Activated T-cell treated with anti-CD3 and anti-CD28 coated beads for 48 hours (primary cell): ENCODE measurements at places on chromosomes 2 and 18.

DNA sequence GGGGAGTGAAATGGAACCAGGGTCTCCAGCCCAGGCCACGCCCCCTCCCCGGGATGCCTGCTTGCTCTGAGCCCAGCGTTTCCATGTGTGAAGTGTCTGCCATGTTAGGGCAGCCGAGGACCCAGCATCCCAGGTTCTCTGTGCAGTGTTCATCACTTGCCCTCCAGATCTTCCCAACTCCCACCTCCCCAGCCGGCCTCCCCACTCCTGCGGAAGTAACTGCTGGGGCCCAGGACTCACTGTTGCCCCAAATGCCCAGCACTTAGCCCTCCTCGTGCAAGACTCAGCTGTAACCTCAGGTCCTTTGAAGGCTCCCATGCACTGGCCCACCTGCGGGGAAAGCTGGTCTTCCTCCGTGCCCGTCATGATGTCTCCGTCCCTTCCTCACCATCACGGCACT is 9.7 kb upstream of the PXDN start:
- DNase-seq, result no peak

DNA sequence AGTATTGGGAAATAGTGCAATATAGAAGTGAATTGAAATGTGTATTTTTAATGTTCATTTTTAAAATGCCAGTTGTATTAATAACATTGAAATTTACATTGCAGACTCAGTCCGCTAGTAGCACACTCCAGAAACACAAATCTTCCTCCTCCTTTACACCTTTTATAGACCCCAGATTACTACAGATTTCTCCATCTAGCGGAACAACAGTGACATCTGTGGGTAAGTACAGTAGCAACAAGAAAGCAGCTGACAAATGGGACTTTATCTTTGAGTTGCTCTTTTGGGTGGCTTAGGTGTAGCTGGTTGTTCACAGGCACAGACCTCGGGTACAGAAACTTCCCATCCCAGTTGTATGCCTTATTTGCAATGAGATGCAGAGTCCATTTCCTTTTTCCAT is 118.2 kb upstream of the IL1R2 start:
- no peak for DNase-seq

- no peak for DNase-seq
Observed at GRCh38 chr2:36492216-36492945, 105.6 kb downstream of the FEZ2 start.

GRCh38 chr18:51437280-51438271 is 240.1 kb upstream of the MEX3C start:
- no peak for DNase-seq

DNA sequence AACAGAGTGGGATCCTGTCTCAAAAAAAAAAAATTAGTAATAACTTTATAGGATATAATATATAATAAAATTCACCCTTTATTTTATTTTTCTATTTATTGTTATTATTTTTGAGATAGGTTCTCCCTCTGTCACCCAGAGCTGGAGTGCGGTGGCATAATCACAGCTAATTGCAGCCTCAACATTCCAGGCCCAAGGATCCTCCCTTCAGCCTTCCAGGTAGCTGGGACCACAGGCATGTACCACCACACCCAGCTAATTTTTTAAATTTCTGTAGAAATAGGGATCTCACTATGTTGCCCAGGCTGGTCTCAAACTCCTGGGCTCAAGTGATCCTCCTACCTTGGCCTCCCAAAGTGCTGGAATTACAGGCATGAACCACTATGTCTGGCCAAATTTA is 958 bp downstream of the C2orf92 start:
- no peak for DNase-seq

GRCh38 chr2:139457873-139458272 is 677.7 kb upstream of the NXPH2 start:
- no peak for DNase-seq

- DNase-seq, result no peak
Observed at GRCh38 chr18:55768255-55768654, 180.3 kb upstream of the TCF4 start.

- DNase-seq, result no peak
Observed at GRCh38 chr18:58896734-58897508, 32.2 kb downstream of the ZNF532 start.

GRCh38 chr18:61883547-61883946 is 9.3 kb downstream of the RNF152 start:
- no peak for DNase-seq

DNA sequence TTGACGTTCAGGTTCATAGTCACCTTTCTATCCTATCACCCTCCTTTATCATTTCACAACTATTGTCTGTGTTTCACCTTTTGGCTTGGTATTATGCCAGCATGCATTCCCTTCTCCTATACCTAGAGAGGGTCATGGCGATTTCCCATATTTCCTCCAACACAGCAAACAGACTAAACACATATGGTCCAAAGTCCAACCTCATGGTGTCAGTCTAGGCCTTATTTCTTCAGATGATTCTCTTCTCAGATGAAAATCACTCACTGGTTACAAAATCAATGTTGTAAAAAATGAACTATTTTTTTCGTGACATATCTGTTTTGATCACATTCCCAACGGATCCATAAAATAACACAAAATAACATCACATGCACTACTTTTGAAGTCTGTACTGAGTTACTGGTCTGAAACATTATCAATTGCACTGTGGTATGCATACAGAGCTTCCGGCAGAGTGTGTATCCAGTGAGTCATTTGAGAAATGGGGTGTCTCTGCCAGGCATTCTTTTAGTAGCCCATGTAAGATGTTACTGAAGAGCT is 204.8 kb upstream of the GALNT5 start:
- no peak for DNase-seq

- no peak for DNase-seq
Observed at GRCh38 chr18:11304928-11305327, 155.6 kb upstream of the PIEZO2 start.

DNA sequence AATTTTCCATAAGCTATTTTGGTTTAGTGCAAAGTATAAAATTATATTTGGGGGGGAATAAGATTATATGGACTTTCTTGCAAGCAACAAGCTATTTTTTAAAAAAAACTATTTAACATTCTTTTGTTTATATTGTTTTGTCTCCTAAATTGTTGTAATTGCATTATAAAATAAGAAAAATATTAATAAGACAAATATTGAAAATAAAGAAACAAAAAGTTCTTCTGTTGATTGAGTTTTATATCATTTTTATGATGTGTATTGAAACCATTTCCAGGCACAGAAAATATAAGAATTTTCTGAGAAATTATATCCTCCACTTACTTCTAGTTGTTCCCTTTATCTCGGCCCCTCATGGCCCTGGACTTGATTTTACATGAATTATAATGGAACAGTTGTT is 3.7 kb downstream of the CCL20 start:
- DNase-seq, result no peak

DNA sequence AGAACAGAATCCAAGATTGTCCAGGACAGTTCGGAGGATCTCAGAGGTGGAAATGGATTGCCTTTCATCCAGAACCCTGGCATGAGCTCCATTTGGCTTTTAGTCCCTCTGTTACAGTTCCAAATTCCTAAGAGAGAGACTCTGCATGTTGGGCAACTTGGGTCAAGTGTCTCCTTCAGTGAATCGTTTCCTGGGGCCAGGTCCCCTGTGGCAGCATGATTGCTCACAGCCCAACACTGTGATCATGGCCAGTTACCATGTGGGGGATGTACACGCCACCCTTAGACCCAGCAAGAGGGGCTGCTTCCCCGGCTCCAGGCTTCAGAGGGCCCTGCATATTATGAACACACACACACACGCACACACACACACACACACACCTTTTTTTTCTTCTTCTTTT is 118.6 kb upstream of the GLI2 start:
- no peak for DNase-seq

DNA sequence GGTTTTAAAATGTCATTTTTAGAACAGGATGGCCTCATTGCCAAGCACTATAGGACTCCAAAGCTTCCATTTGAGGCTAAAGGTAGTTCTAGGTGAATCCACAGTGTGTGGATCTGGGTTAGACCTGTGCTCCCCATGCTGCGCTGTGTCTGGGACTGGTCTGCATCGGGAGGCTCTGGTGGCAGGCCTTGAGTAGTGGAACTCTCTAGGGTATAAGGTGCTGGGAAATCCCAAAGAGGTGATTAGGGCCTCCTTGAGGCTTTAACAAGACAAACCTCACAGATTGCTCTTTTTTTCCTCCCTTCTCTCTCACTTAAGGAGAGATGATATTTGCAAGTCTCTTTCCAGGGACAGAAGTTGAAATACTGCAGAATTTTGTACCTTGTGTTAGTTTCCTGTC is 9.3 kb downstream of the SEC11C start:
- no peak for DNase-seq

DNA sequence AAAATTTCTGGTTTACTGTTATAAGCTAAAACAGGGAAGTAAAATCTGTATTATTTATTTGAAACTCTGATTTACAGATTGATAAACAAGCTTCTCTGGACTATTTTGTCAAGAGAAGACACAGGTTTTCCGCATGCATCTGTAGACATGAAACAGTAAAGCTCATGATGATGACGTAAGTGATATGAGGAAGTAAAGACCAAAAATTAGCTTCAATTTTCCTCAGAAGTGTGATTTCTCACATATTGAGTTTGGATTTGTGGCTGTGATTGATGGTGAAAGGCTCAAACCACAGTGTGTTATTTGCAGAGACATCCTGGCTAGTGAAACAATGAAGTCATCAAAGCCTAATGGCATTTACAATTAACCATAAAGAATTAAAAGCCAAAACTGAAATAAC is 12.6 kb upstream of the LONRF2 start:
- no peak for DNase-seq

GRCh38 chr2:163617517-163617916 is 118.3 kb downstream of the FIGN start:
- DNase-seq, result no peak

DNA sequence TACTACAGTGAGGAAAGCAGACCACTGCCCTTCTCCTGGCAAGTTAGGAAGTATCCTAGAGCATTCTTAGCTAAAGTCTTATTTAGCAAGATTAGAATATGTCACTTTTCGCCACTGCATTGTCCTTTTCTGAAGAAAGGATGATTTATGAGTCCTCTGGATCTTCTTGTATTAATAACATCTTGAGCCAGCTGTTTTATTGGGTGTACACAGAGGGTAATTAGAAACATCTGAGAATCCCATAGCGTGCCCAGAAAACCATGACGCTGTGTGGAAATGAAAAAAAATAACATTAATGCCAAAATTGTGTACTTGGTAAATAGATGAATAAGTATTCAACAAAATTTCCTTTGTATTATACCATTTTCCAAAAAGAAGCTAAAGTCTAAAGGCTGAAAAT is 198.7 kb downstream of the LTBP1 start:
- no peak for DNase-seq

DNA sequence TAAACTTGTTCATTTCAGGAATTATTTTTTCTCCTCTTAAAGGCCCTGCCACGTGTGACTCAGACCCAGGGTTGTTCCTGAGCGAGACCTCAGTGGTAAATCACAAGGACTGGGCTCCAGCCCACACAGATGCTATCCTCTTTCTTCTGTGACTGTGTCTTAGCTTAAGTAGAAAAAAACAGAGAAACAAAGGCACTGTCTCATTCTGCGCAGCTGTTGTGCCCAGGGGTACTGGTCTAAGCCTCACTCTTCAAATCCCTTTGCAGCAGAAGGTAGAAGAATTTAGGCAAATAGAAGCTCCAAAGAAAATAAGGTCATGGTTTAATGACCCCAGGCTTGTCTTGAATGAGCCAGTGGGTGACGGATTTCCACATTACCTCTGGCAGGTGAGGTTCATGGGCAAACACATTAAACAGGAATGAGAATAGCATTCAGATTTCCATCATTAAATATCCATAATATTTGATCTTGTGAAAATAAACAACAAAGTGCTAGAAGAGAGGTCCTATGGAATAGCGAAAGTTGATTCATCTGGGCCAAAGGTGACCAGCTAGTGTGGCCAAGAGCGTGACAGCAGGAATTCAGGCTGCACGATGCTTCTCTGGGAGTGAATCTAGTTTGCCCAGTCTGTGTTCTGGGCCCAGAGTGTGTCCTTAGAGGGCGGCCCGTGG is 63.3 kb downstream of the LIPG start:
- no peak for DNase-seq

DNA sequence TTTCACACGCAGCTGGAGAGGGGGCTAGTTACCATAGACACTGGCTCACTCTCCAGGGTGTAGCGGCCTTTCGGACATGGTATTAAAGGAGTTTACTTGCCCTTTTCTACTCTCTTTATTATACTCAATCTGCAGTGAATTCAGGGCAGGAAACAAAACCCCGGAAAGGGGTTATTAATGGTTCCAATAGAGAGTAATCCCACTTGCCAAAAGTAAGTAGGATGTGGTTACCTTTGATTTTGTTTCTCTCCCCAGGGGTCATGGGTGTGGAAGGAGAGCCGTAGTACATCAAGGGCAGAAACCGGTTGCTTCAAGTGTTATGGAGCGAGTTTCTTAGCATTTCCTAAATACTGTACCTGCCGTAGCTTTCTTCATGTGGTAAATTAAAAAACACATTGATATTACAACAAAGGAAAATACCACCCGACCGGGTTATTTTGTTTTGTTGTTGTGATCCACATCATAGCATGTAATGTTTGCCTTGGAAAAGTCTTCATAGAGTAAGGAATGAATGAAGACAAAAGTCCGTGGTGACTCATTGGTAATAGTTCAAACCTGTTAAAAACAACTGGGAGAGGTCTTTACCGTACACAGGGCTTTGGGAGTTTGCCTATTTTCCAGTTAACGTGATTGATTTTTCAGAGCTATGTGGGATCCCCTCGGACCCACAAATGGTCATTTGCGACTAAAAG is 71.5 kb downstream of the SLC4A3 start:
- no peak for DNase-seq

GRCh38 chr18:6543330-6543908 is 128.7 kb upstream of the L3MBTL4 start:
- DNase-seq, result no peak

- no peak for DNase-seq
Observed at GRCh38 chr2:19855542-19856431, 46.0 kb downstream of the TTC32 start.

- DNase-seq, result no peak
Observed at GRCh38 chr2:8382485-8382884, 299.4 kb upstream of the ID2 start.

DNA sequence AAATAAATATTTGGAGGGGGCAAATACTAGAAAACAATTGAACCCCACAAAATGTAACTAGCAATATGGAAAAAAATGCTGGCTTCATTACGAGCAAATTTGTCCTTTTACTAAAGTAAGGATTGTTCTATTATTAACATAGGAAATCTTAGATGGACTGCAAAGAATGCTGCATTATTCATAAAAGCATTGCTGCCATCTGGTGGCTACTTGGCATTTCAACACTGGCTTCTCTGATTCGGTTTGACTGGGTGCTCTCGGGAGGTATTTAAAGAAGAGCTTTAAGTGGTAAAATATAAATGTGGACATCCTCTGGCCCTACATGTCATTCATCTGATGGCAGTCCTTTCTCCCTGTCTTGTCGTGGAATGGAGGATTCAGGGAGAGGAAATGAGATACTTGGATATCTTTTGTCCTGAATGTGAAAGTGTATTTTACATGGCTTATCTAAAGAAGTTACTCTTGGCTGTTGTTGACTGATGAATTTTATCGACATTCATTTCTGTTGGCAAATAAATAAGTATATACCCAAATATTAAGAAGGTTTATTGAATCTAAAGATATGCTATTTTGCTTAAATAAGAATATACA is 130.2 kb downstream of the ARHGAP15 start:
- peak; percentile 53 for DNase-seq
